Anterior cingulate cortex (tissue), 58 donors: ENCODE measurements at places on chromosomes 7 and 10.

GRCh38 chr7:128030654-128031611 lies at the start of gene LRRC4:
Gene LRRC4, minus strand, starts transcription at chr7:128031437. Its CDS starts 797 bp downstream, at chr7:128030640.
- peak; percentile 49 for DNase-seq

GRCh38 chr10:126783806-126784557 lies 113.5 kb upstream of the C10orf90 start:
- DNase-seq, result no peak

DNA sequence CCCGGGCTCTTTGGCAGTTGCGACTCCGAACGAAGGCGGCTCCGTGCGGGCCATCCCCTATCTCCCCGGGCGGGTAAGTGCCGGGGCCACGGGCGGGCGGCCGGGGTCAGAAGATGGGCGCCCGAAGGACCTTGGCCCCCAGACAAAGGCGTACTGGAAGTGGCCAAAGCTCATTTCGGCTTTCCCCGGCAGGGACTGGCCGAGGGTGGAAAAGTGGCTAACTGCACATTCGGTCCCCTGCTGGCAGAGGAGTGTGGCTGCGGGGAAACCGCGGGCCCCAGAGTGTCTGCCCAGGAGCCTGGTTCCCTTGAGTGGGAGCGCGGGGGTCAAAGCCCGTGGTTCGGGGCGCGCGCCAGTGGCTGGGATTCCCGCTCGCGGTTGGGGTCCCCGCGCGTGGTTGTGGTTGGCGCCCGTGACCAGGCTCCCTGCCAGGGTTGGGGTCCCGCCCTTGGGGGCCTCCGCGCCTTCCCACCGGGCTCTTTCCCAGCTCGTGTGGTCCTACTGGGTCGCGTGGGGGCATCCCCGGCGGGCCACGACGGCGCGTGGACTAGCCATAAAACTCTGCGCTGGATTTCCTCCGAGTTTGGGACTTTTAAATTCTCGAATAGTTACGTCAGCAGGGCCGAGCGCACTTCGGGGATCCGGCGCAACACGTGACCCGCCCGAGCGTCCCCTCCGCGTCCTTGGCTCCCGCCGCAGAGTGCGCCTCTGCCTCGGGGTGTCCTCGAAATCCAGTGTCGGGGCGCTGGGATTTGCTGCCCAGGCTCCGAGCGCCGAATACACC lies 124.4 kb downstream of the TACC2 start:
- DNase-seq, result no peak

- no peak for DNase-seq
Observed at GRCh38 chr7:37247861-37248260, 200.8 kb downstream of the ELMO1 start.

DNA sequence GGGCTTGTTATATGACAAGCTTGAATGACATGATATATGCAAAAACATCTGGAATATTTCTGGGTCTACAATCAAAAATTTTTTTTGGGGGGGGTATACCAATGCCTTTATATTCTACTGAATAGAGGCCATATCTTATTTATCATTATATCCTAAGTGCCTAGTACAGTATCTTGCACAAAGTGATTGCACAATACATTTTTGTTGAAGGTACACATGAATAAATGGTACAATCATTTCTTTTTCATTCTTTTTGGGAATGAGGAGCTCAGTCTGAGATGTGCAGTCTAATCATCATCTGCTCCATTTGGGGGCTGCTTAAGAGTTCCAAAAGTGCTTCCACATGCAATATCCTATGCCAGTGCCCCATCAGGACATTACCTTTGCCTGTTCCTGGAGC lies 214.6 kb downstream of the KIF20B start:
- DNase-seq, result no peak

- DNase-seq, result no peak
Observed at GRCh38 chr10:70684374-70684773, 12.1 kb downstream of the ADAMTS14 start.

GRCh38 chr10:19654576-19654975 lies 161.7 kb upstream of the PLXDC2 start:
- DNase-seq, result no peak

GRCh38 chr7:47031786-47032535 lies 550.0 kb downstream of the TNS3 start:
- DNase-seq, result no peak

- no peak for DNase-seq
Observed at GRCh38 chr7:127652333-127653248, 597 bp downstream of the SND1 start.

DNA sequence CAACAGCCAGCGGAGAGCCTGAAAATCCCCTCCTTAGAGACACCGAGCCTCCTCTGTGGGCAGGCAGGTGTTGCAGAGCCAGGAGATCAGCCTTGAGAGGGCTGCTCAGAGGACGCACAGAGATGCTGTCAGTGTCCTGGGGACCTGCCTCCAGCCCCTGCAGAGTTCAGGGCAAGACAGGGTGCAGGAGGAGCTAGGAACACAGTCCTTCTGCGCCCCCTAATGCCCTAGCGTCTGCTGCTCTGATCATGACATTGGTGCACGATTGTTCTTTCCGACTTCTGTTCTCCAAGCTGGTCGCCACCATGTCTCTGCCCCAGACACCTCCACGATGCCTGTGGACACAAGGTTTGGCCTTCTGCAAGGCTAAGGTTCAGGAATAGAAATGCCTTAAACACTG lies 613.7 kb upstream of the MKI67 start:
- no peak for DNase-seq

- no peak for DNase-seq
Observed at GRCh38 chr7:144818511-144818910, 17.3 kb downstream of the TPK1 start.

DNA sequence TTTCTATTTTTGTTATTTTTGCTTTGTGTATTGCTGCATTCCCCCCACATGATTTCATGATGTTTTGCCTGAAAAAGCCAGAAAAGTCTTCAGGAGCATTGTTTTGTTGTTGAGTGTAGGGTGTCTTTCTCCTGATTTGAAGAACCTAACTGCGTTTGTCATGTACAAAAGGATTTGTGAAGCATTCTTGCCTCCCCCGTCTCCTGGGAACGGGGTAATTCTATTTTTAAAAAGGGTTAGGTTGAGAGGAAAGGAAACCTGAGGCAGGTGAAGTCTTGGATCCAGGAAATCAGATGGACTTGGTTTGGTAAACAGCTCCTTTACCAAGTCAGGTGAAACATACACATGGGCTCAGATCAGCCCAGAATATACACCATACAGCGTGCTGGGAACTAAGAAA lies 26.0 kb upstream of the BTBD16 start:
- no peak for DNase-seq

GRCh38 chr7:116617878-116618277 lies 54.1 kb upstream of the MET start:
- DNase-seq, result no peak

DNA sequence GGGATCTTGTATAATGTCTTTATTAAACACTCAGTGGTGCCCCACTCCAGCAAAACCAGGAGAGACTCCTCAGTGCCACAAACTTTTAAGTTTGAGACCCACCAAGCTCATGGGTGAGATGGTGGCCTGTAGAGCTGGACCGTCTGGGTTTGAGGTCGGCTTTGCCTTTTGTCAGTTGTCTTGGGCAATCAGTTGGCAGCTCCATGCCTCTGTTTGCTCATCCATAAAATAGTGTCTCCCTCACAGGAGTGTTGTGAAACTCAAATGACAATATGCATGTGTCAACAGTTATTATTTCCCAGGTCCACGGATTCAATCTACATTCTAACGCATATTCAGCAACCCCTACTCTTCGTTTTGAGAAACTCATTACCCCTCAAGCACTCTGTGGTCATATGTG lies 367.8 kb upstream of the C7orf33 start:
- DNase-seq, result no peak

- DNase-seq, result no peak
Observed at GRCh38 chr10:43365001-43365400, 6.4 kb upstream of the FXYD4 start.

DNA sequence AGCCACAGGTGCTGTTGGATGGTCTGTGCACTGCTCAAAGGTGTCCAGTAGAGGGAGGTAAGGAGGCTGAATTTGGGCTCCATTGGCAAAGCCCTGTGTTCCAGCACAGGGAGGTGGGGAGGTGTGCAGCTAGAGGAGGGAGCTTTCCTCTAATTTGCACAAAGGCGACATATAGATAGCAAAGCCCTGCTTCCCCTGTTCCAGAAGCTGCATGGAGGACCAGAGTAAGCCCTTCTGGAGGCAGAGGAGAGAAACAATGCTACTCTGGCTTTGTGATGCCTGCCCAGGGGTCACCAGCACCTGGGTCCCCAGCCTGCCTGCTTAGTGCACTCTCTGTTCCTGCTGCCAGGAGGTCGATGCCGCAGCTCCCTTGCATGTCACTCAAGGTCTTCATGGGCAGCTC lies 3.4 kb upstream of the ARHGAP22 start:
- DNase-seq, result no peak

DNA sequence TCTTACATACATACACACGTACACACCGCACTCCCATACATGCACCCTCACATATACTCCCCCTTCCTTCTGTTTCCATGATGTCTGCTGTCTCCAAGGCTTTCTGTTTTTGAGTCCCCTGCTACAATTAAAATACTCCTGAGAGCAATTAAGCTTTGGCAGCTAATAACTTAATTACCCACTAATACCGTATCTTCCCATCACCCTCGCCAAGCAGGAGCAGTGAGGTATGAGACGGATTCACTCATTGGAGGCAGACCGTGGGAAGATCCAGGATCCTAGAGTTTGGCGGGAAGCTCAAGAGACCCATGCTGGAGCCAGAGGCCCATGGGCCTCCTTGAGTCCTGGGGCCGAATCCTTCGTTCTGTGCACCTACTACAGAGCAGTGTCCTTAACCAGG lies 1.7 kb upstream of the CALN1 start:
- no peak for DNase-seq

DNA sequence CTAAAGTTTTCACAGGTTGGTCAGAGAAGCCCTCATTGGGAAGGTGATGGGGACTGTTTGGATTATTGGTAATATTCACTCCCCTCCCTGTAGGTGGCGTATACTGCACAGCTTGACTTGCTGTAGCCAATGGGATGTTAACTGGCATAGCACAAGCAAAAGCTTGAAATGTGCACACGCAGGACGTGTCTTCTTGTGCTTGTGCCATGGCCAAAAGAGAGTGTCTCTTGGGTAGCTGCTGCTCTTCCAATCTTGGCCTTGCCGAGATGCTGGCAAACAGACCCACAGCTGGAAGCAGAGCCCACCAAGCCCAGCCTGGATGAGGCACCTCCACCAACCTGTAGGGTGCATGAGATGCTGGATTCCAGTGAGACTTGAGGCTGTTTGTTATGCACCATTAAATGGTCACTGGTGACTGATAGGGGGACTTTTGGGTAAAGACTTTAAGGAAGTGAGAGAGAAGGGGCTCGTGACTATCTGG lies 266.0 kb downstream of the GRID1 start:
- no peak for DNase-seq

GRCh38 chr7:33399528-33400213 lies 270.3 kb downstream of the BBS9 start:
- DNase-seq, result no peak

- DNase-seq, result no peak
Observed at GRCh38 chr7:18268571-18268970, 227.0 kb upstream of the HDAC9 start.

GRCh38 chr10:118114992-118115391 lies 68.3 kb upstream of the RAB11FIP2 start:
- no peak for DNase-seq

DNA sequence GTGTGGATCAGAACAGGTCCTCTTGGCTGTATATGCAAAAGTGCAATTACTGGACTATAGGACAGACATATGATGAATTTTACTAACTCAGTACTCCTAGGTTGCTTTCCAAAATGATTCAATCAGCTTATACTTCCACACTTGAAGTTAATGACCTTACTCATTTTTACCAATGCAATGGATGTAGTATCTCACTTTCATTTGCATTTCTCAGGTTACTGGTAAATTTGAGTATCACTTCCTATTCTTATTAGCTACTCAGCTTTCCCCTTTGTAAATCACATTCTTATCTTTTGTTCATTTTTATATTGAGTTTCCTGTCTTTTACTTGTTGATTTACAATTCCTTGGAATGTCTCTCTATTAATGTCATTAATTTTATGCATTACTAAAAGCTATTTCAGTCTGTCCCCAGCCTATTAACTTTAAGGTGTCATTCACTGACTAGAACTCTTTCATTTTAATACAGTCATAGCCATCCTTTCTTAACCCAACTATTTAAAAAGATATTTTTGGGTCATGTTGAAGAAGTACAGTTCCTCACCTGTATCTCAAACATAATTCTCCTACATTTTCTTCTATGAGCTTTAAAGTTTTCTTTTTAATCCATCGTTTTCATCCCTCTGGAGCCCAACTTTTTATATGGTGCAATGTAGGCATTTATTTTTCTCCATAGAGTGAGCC lies 88.6 kb downstream of the VIM start:
- DNase-seq, result no peak

DNA sequence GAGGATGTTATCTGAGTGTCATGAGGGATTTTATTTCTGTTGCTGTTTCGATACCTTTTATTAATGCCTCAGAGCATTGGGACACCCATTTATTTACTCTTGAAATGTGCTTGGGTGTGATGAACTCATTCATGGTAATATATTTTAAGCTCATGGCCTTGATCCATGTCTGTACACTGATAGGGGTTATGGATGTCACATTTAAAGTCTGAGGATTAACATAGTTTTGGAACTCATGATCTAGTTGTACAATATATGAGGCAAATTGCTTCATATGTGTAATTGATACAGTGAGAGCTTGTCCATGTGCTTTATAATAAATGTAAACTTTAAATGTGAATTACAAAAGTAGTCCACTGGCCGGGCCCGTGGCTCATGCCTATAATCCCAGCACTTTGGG lies 23.0 kb upstream of the ZRANB1 start:
- DNase-seq, result no peak

- no peak for DNase-seq
Observed at GRCh38 chr10:84026821-84027257, 112.5 kb upstream of the GHITM start.

DNA sequence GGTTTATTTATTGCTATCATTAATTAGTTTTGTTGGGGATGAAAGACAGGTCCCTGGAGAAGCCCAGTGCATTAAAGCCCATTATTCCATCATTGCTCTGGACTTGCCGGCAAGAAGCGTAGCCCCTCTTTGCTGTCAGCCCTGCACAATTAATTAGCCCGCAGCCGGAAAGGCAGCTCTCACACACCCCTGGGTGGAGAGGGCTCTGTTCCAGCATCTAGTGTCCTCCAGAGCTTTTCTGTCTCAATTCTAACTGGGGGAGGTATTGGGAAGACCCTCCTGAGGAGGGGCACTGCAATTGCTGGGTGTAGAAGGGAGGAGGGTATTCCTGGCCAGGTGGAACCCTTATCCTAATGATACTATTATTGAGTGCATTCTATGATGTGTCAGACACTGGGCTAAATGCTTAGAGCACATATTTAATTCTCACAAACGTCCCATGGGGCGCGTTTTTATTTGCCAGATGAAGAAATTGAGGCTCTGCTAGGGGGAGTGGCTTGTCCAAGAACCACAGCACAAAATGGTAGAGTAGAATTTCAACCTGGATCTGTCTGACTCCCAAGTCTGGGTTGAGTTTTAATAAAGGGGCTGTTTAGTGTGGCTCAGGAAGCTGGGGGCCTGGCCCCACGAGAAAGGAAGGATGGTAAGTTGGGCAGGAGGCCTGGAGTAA lies 148.1 kb upstream of the PCBD1 start:
- no peak for DNase-seq

DNA sequence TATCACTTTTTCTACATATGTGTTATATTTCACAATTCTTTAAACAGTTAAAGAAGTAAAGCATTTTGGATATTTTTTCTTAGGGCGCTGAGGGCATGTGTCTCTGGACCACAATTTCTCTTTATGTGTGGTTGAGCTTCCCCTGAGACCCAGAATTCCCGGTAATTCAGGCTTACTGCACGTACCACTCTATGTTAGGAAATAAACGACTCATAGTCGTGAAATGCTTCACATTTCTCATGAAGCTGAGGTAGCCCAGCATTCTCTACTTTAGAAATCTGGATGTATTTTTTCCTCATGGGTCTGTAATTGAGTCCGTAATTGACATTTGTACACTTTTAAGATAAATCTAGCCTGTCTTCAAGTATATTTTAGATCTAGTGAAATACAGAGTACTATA lies 170.6 kb downstream of the FZD1 start:
- DNase-seq, result no peak
